ENCODE measurements at places on chromosomes 4 and X.

DNA sequence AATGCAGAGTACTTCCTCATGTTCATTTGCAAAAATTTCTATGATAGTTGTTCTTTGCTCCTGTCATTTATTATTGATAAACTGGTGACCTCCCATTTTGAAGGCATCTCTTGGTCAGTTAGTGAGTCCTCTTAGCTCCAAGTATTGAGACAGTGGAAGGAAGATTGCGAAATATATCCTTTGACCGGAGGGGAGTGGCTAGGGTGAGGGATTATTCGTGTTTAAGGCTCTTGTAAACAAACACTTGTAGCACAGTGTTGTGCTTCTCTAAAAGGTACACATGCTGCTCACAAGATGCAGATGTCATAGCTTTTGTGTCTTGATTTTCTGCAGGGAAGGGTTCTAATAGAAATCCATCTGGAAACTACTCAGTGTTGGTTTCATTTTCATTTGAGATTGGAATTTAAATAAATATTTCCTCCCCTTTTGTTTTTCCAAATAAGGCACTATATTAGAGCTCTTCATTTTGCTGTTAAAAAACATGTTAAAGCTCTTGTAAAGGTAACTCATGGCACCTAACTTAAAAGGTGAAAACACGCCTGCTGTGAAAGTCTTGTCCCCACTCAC is 21.8 kb downstream of the TXLNG start:
- H3K4me1 ChIP-seq, result peaks cover 10% of the 10 kb centered on the region
- H3K36me3 ChIP-seq, result no peaks in the 10 kb centered on the region
- no peak overlapping the region for H3K4me3 ChIP-seq
- no peak for DNase-seq
- peak overlapping the region; percentile 57 for H3K27ac ChIP-seq

GRCh38 chr4:8157944-8158709 is 486 bp downstream of the ABLIM2 start:
- H3K4me1 ChIP-seq, result peaks cover 15% of the 10 kb centered on the region
- peak overlapping the region; percentile 85 for H3K27ac ChIP-seq
- DNase-seq, result peak; percentile 90

DNA sequence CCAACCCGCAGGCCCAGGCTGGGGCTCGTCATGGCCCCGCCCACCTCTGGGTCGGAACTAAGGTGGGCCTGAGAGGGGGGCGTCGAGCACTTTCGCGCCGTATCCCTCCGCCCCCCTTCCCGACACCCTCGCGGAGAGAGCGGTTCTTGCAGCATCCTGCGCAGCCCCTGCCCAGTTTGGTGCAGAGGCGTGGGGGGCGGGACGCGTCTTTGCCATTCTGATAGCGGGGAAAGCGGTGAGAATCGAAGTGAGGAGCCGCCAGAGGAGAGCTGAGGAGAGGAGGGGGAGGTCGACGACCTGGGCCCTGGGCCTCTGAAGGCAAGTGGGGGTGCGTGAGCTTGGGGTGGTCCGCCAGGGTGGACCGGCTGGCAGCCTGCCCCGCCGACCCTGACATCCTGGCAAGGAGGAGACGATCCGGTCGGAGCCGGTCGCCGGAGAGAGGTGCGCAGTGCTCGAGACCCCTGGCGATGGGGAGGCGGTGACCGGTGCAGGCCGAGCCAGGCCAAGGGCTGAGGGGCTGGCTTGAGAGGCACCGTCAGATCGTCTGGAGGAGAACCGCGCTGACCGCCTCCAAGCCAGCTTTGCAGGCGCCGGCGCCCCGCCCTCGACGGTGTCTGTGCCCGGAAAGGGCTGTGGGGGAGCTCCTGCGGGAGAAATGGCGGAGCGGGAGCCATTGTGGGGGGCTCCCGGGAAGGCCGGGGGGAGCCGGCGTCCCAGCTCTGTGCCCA is 25.5 kb downstream of the GPRASP3 start:
- no peak overlapping the region for H3K27ac ChIP-seq
- no peaks in the 10 kb centered on the region for H3K27me3 ChIP-seq
- H3K4me3 ChIP-seq, result peak overlapping the region; percentile 43
- DNase-seq, result peak; percentile 84
- H3K4me1 ChIP-seq, result no peaks in the 10 kb centered on the region

GRCh38 chr4:145536044-145536443 is 54.4 kb downstream of the SMAD1 start:
- H3K27me3 ChIP-seq, result no peaks in the 10 kb centered on the region
- peaks cover 7% of the 10 kb centered on the region for H3K4me1 ChIP-seq
- H3K36me3 ChIP-seq, result no peaks in the 10 kb centered on the region
- H3K4me3 ChIP-seq, result no peak overlapping the region

DNA sequence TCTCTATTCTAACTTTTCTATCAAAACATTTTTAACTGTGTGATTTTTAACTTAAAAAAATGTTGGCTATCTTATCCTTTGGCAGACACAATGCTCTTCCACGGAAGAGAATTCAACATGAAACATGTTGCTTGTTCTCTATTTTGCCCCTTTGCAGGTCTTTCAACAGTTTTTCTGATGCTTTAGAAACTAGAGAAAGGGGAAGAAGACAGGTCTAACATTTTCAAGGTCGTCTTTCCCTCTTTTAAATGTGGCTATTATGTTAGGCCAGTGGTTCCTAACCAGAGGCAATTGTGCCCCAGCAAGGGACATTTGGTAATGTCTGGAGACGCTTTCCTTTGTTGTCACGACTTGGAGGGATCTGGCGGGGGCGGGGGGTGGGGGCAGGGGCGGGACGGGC is 95.0 kb downstream of the SH3KBP1 start:
- H3K4me3 ChIP-seq, result no peak overlapping the region
- no peaks in the 10 kb centered on the region for H3K27me3 ChIP-seq
- H3K4me1 ChIP-seq, result peaks cover 68% of the 10 kb centered on the region
- DNase-seq, result no peak
- H3K27ac ChIP-seq, result peak overlapping the region; percentile 0
- no peaks in the 10 kb centered on the region for H3K36me3 ChIP-seq

DNA sequence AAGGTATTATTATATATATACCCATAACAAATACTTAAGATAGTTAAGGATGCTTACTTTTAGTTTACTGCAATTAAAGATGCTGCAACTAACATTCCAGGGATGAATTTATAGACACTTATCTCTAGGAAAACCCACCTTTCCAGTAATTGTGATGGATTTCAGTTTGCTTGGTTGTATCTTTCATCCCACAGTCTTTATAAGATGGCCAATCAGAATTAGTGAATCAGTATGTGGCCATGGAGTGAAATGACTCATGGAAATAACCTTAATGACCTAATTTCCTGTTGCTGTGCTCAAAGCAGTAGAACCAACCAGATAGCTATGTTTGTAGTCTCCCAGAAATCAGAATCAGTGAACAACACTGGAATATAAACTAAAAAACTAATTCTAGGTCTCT is 26.4 kb downstream of the MOSPD2 start:
- no peak for DNase-seq
- H3K27me3 ChIP-seq, result no peaks in the 10 kb centered on the region
- no peak overlapping the region for H3K4me3 ChIP-seq
- no peaks in the 10 kb centered on the region for H3K4me1 ChIP-seq
- H3K36me3 ChIP-seq, result peaks cover 32% of the 10 kb centered on the region

All from spleen (tissue), 13 donors.